Fibroblast of villous mesenchyme (primary cell): ENCODE measurements at places on chromosomes 16 and 17. TPM values are rescaled to one million over a fixed set of nuclear protein-coding genes. Genes with fewer than 3 reads are reported as not detected.
A peak's percentile ranks its signal among the peaks of the same experiment; 100 is the strongest.

TCAP gene
- under 0.01 TPM in 1 of 2 replicates, not detected in the other for total RNA-seq

CD300LF gene
- total RNA-seq: not detected in 2 replicates

DNA sequence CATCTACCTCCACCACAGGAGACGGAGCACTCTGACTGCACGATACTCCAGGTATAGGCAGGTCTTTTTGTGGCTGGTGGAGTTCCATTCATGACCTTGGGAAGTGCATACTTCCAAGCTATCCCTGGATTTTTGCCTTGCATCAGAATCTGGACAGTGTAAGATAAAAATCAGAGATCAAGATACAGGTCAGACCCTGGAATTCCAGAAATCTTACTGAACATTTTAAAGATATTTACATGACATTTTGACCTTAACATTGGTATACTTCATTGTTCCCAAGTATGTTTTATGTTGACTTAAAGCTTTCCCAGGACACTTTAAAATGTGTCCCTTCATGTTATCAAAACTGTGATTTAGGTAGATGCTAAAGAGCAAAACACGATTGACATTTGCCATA is 101.0 kb downstream of the SYCE1L start:
- DNase-seq: no peak

GRCh38 chr16:88705801-88706228 is 393 bp downstream of the RNF166 start:
- DNase-seq: no peak

- peak; percentile 76 for DNase-seq
Observed at GRCh38 chr16:2223942-2224486, 623 bp downstream of the E4F1 start.

DNA sequence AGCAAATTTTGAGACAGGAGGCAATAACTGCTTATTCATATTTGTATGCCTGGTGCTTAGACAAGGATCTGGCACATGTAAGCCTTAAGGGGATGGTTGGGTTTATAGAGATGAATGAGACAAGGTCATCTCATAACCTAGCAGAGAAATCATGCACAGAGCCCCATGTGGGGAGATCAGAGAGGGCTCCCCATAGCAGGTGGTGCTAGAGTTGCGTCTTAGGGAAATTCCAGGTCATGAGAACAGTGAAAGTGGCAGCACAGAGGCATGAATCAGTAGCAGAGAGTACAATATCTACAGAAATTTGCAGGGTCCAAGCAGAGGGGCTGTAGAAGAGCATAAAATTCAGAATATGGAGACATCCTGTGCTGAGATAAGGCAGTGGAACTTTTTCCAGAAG is 57.3 kb downstream of the SLC6A2 start:
- no peak for DNase-seq
